ENCODE measurements at places on chromosomes 12 and 14. TPM values are rescaled to one million over a fixed set of nuclear protein-coding genes. Genes with fewer than 3 reads are reported as not detected.

DNA sequence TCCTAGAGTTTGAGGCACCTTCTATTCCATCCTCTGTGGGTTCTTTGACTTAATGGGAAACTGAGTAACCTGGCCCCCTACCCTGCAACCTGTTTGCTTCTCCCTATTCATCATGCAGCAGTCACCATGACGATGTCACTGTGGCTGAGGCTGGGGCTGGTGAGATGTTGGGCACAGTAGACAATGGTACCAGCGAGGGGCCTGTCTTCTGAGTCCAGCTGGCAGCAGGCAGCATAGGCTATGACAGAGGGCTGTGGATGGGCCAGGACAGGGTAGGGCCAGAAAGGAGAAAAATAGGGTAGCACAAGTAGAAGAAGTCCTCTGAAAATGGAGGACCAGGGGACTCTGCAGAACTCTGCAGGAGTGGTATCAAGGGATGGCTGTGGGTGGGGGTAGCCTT, 2.0 kb downstream of the CIROP start:
- DNase-seq = no peak

- no peak for DNase-seq
Observed at GRCh38 chr12:118534003-118534402, 157.6 kb downstream of the SUDS3 start.

DNA sequence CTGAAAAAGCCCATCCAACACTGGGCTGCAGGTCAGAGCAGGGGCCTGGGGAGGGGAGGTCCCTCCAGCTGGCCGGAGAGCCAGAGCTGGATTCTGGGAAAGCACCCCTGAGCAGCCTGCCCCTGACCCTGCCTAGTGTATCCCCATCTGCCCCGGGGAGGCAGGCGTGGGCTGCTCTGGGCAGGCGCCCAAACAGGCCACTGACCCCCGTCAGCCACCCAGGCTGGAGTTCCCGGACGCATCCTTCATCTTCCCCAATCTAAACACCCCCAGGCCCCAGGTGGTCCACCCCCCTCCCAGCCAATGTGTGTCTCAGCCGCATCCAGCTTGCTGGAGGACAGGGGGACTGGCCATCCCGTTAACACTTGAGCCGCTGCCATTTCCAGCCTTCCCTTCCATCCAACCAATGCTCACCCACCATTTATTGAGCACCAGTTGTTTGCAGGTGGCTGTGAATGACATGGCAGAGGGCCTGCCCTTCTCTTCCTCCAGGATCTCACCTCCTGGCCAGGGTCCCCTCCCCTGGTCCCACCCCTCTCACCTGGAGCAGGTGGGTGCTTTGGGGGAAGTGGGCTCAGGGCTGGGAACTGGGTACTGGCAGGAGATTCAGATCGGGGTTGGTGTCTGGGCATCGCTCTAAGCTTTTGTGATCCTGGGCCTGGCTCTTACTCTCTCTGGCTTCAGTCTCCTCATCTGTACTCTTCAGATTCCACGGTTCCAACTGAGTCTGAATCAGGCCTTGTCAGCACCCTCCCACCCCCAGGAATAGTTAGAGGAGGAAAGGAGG, 743 bp upstream of the DTX1 start:
- no peak for DNase-seq

DNA sequence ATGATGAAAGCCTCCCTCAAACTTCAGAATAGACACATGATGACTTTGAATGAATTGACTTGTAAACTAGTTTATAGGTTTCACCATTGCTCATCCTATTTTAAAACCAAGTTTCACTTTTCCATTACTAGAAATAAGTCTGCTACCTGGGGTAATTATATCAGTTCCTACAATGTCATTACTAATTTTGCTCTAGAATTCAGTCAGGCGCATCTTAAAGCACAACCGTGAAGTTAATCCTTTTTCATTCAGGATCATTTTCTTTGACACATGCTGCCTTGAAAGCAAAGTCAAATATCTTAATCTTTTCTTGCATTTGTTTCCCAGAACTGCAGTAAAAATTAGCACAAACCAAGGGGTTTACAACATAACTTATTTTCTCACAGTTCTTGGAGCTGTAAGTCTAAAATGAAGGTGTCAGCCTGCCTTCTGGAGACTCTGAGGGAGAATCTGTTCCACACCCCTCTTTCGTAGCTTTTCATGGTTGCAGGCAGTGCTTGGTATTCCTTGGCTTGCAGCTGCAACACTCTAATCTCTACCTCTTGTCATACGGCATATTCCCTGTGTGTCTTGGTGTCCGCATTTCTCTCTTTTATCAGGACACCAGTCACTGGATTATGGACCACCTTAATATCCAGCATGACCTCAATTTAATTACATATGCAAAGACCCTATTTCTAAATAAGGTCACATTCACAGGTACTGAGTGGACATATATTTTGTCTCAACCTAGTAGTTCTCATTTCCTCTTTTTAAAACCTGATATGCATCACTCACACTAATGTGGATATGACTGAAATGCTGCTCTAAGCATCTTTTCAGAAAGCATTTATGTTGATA, 114.3 kb upstream of the PDZRN4 start:
- DNase-seq = no peak

The C1RL gene
- 28.8 TPM for total RNA-seq

The SMOC1 gene
- 3.1 TPM for total RNA-seq

- no peak for DNase-seq
Observed at GRCh38 chr14:42980419-42980818, 1373.7 kb downstream of the LRFN5 start.

The EXOC3L4 gene
- not detected for total RNA-seq

The GPD1 gene
- total RNA-seq = not detected

- DNase-seq = peak; percentile 59
Observed at GRCh38 chr12:92764831-92765230, 62.0 kb downstream of the PLEKHG7 start.

The OR4E2 gene
- total RNA-seq = not detected

The GNB3 gene
- total RNA-seq = 0.28 TPM

DNA sequence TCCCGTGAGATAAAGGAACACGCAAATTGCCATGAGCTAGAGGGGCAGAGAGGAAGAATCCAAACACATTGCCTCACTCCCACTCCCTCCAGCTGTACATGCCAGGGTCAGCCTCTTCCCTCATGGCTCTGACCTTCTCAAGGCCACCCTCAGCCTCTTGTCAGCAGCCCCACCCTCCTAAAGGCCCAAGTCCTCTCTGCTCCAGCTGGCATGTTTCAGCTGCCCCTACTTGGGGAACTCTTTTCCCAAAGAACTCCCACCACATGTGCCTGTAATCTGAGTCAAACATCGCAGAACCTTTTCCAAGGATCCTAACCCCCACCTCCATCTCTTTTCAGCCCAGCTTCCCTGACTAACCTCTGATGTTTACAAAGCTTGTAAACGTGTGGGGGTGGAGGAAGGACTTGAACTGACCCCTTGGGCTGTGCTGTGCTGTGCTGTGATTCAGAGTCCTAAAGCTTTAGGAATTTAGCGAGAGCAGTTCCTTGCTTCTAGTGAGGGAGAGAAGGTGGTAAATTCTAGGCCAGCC, 7.3 kb upstream of the CACNB3 start:
- DNase-seq = peak; percentile 36

The PIWIL1 gene
- not detected for total RNA-seq

DNA sequence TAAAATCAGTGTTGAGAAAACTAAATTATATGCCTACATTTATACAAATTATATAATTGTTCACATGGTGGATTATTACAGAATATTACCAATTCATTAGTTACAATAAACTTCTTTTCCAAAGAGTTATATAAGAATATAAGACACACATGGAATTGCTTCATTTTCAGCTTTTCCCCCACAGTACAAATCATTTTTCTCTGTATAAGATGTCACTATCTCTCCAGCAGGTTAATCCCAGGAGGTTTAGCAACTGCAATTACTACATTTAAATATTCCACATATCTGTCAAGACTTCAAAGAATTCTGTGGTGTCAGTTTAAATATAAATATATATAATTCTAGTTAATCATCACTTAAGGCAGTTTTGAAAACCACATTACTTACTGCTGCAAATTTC, 59.6 kb upstream of the G2E3 start:
- no peak for DNase-seq

DNA sequence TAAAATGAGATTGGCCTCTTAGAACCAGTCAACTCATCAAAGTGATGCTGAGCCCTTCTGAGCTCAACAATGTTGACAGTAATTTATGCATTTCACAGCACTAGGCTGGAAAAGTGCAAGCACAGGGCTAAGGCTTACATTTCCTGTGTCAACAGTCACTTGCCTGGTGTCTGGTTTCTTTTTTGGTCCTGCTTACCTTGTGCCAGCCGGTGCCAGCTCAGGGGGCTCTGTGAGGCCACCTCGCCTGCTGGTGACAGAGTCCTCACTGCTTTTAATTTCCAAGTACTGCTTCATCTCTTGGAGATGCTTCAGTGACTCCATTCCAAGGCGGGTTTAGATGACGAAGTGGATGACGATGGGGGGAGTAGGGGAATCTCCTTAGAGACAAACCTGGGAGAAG, 53.1 kb upstream of the KCNA1 start:
- no peak for DNase-seq

Data from dermis blood vessel endothelial cell (primary cell).